ENCODE measurements at places on chromosomes 3 and 15.

DNA sequence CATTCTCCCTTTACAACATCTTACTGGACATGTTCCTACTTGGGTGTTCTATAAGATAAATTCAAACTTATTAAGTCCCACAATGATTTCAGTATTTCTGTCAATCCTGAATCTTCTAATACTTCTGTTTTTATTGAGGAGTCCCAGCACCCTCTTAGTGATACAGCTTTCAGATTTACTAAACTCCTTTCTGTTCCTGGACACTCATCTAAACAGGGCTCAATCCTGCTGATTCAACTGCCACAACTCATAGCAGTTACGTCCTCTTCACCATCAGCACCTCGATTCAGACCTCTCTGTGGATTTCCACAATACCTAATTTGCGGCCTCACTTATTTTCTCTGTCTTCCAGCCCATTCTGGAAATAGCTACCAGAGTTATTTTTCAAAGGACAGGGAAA, 101.6 kb downstream of the KCNMB2 start:
- no peak for DNase-seq

GRCh38 chr15:58748040-58748851, 1.3 kb downstream of the ADAM10 start:
- DNase-seq: no peak

GRCh38 chr3:192917028-192917403, 640 bp downstream of the MB21D2 start:
- peak; percentile 69 for DNase-seq

- DNase-seq: no peak
These were observed 294.8 kb downstream of the NR2F2 start for GRCh38 chr15:96625256-96625655.

DNA sequence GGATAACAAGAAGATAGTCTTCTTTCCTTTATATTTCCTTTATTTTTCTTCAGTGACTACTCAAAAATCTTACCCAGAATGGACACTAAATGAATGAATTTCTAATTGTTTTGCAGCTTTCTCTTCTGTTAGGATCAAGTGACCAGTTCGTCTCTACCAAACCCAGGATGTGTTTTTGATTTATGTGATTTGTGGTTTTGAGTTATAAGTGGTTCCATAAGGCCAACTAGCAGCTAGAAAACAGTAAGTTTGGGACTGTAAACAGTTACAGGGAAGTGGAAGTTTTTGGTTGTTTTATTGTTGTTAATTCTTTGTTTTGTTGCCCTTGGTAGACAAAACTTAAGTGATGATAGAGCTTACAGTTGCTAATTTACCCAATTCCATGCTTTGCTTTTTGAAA, 456.5 kb downstream of the IL5RA start:
- DNase-seq: no peak

DNA sequence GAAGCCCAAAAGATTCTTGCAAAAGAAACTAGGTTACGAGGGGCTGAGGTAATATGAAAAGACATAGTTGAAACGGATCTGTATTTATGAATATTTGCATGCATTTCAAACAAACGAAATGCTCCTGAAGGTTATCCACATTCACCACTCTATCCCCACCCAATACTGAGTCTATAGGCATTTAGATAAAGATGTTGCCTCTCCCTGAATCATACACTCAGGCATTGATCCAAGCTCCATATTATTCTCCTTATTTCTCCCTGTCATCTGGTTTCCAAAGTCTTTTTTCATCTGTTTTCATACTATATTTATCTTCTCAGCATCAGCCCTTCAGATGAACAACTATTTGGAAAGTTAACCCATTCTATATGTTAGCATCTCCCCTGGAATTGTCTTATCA, 492.5 kb upstream of the TGFBR2 start:
- DNase-seq: no peak

GRCh38 chr15:84734794-84735479, 13.5 kb upstream of the ZNF592 start:
- no peak for DNase-seq

GRCh38 chr3:101633186-101633585, 43.7 kb downstream of the ZBTB11 start:
- DNase-seq: no peak

DNA sequence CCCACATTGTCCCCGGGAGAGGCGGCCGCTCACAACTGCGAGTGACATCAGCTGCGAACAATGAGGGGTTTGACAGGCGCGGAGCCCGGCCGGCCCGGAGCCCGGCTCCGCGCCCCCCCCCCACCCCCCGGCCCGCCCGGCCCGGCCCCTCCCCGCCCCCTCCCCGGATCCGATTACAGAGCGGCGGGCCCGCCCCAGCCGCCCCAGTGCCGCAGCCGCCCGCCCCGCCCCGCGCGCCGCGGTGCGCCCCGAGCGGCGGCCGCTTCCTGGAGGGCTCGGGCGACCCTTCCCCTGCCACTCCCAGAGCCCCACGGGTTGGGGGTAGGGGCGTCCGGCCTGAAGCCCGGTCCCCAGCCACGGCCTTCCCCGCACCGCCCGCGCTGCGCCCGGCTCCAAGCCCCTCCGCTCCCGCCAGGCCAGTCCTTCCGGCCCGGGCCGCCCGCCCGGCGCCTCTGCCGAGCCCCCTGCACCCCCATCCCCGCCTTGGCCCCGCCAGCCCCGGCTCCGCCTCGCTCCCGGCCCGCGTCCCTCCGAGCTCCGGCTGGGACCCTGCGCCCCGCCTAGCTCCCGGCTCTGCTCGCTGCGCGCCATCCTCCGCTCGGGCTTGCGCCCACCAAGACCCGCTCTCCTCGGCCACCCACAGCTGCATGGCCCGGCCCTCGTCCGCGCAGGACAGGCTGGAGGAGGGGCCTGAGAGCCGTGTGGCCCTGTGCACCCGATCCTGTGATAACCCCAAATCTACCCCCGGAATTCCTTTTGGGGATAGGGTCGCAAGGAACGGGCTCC, at the start of gene PCBP4:
Gene PCBP4 (minus strand): TSS at position 71 of the 786 bp plus-strand sequence. CDS start 6,214 bp downstream, outside the sequence.
- DNase-seq: no peak

- DNase-seq: no peak
These were observed 1.0 kb downstream of the USP8 start for GRCh38 chr15:50425219-50425618.

DNA sequence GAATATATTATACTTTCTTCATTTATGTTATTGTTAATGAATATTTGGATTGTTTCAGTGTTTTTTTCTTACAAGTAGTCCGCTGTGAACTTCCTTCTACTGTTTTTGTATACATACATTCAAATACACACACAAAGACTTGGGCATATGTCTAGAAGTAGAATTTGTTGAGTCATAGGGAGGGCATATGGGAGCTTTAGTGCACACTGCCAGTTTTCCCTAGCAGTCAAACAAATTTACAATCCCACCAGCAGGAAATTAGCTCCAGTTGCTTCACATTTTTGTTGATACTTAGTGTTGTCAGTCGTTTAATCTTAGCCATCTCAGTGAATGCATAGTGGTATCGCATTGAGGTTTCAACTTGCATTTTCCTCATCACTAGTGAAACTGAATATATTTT, 492.3 kb downstream of the DIPK2A start:
- no peak for DNase-seq

DNA sequence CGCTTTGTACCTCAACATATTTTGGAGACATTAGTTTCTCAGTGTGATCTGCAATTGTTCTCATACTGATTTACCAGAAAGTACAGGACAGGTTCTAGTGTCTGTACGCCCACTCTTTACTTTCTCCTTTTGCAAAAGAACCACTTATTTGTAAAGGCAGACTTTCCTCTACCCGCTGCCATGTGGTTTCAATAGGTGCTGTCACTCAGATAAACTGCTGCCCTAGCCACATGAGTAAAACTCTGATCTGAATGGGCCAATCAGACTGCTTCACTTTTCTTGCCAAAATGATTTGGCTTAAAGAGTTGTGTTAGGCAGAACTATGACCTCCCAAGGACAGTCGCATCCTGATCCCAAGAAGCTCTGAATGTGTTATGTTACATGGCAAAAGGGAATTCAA, 984.6 kb upstream of the NR2F2 start:
- no peak for DNase-seq

DNA sequence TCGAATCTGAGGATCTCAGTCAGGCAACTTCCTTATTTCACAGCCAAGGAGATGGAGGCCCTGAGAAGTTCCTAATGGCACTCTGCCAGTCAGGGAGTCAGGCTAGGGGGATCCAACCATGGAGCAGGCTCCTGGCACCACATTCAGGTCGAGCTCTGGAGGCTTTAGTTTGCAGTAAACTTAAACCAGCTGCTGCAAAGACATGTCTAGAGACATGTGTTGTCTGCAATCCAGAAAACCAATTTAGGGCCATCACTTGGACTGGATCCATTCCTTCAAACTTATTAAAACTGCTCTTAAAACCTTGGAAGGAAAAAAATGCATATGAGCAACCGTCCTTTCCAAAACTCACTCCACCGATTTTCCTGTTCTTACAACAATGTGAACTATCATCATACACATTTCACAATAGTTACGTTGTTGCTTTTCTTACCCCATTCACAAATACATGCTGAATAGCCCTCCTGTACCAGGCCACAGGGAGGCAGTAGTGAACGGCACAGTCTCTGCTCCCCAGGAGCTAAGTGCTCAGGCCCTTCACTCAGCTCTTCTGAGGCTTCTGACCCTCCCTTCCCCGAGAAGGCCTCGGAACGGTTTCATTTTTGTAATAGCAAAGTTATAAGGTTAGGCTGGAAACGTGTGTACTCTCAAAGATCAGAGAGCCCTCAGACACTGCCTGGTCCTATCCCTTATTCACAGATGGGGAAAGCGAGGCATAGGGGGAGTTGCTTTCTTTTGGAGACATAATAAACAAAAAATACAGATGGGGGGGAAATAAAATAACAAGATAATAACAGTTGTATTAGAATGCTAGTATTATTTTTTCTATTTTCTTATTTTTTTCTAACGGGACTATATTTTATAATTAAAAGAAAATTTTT, 20.1 kb downstream of the RFT1 start:
- no peak for DNase-seq

GRCh38 chr3:76842216-76842615, 197.7 kb upstream of the ROBO2 start:
- DNase-seq: no peak

- no peak for DNase-seq
These were observed 82.8 kb upstream of the CDV3 start for GRCh38 chr3:133490468-133491351.

- no peak for DNase-seq
These were observed 163.0 kb upstream of the SLC2A2 start for GRCh38 chr3:171189394-171190080.

GRCh38 chr3:124780761-124781475, 50.7 kb downstream of the UMPS start:
- no peak for DNase-seq

GRCh38 chr15:38266247-38266986, 13.8 kb downstream of the SPRED1 start:
- no peak for DNase-seq

- DNase-seq: no peak
These were observed 95.9 kb upstream of the UNC13C start for GRCh38 chr15:53882311-53882710.

- no peak for DNase-seq
These were observed 257.3 kb downstream of the XXYLT1 start for GRCh38 chr3:195013411-195014361.

GRCh38 chr3:134287512-134287911, 36.9 kb upstream of the RYK start:
- DNase-seq: no peak

- no peak for DNase-seq
These were observed 1.1 kb downstream of the CCR2 start for GRCh38 chr3:46354984-46355383.

- no peak for DNase-seq
These were observed 22.8 kb upstream of the P2RY1 start for GRCh38 chr3:152811974-152812760.

GRCh38 chr3:189606774-189607173, 24.4 kb upstream of the TP63 start:
- DNase-seq: no peak

- DNase-seq: no peak
These were observed 28.8 kb downstream of the CD47 start for GRCh38 chr3:108062051-108062450.

GRCh38 chr15:101167753-101168462, 83.9 kb downstream of the CHSY1 start:
- DNase-seq: no peak

DNA sequence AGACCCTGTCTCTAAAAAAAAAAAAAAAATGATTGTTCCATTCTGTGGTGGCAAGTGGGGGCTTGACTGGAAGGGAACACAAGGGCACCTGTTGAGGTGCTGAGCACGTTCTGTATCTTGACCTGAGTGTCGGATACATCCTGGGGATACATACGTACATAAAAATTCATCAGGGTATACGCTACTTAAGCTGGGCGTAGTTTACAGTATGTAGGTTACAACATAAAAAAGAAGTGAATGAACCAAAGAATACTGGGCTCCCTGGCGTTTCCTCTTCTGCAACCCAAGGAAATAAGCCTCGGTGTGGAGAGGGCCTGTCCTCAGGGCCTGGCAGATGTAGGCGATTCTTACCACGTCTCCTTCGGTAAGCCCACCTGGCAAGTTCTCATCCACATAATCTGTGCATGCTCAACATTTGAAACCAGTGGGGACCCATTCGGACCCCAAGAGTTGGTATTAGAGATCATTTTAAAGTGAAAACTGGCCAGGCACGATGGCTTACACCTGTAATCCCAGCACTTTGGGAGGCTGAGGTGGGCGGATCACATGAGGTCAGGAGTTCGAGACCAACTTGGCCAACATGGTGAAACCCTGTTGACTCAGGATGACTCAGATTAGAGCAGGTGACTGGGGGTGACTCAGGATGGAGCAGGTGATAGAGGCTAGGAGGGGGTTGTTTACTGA, 5.1 kb upstream of the MUC20 start:
- DNase-seq: no peak

GRCh38 chr3:134494495-134494894, 8.6 kb downstream of the CEP63 start:
- DNase-seq: no peak

DNA sequence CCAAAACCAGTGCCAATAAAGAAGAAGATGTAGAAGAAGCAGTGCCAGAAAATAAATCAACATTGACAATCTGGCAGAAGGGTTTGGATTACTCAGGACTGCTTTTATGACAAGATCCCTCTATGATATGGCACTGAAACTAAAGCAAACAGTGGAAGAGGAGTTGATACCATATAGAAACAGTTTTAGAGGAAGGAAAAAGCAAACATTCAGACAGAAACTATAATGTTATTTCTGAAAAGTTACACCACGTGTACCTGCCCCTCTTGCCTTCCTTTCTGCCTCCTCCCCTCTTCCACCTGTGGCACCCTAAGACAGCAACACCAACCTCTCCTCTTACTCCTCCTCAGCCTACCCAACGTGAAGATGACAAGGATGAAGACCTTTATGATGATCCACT, 63.0 kb downstream of the SFMBT1 start:
- DNase-seq: no peak

DNA sequence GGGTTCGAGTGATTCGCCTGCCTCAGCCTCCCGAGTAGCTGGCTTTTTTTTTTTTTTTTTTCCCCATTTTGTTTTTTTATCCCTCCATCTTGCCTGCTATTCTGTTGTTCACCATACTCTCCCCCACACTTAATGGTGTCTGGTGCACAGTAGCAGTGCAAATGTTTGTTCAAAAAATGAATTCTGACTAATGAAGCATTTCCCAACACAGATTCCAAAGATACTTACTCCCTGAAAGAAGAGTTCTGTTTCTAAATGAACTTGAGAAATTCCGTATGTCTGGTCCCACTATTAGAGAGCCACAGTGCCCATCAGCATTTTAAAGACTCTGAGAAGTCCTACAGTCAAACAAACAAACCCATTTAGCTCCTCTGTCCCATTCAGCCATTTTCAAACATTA, 9.5 kb downstream of the EDEM1 start:
- DNase-seq: no peak

- DNase-seq: no peak
These were observed 148.6 kb upstream of the MME start for GRCh38 chr3:154931484-154931883.

All from NCI-H2107 (cell line).